NCI-H1417 (cell line): ENCODE measurements at places on chromosomes 4 and X.

GRCh38 chrX:154749856-154750255 lies 1.0 kb downstream of the GAB3 start:
- peak; percentile 64 for DNase-seq

GRCh38 chrX:17120816-17121215 lies 174.4 kb downstream of the REPS2 start:
- no peak for DNase-seq

DNA sequence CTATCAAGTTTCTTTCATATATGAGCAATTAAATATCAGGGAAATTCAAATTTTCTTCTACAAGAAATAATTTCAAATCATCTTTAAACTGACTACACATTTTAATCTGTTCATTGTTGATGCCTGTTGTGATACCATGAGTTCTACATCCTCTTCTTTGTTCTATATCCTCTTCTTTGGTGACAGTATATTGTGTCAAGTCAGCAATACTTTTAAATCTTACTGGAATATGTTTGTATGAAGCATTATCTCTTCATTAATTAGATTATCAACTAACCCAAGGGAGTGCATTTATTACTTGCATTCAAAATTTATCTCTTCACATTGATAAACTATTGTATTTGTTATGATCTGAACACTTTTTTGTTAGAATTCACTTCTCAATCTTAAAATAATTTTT lies 275.0 kb upstream of the INTU start:
- no peak for DNase-seq

- DNase-seq = no peak
Observed at GRCh38 chrX:153879741-153880439, 6.1 kb downstream of the L1CAM start.

DNA sequence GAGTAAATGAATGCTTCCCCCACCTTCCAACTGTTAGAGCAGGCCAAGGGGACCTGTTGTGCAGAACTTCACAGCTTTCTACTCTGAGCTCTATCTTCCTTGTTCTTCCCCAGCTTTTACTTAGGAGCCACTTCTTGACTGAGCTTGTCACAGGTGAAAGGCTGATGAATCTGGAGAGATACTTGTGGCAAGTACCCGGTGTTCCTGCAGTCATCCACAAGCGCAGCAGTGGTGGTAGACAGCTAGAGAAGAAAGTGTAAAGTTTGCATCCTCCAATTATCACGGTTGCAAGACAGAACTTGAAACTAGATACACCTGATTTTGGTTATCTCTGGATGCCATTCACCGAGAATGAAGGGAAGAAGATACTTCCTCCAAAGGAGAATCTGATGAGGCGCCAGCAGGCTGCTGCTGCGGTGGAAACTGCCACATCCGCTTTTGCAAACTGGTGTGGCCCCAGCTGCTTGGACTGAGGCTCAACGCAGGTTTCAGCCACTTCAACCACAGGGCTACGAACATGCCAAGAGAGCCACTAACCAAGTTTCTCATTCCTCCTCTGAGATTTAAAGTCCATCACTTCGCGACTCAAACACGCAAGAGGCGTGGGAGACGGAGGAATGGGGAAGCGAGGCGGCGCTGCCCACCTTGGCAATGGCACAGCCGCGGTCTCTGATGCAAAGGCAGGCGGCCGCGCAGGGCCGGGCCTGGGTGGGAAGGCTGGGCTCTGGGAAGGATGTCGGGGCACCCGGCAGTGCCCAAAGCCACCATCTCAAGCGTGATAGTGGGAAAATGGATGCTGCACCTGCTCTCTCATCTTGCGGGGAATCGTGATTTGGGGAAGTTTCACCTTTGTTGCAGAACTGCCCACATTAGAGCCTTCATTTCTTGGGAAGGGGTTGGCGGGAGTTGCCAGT lies 1.3 kb upstream of the FHIP1A start:
- DNase-seq = no peak

DNA sequence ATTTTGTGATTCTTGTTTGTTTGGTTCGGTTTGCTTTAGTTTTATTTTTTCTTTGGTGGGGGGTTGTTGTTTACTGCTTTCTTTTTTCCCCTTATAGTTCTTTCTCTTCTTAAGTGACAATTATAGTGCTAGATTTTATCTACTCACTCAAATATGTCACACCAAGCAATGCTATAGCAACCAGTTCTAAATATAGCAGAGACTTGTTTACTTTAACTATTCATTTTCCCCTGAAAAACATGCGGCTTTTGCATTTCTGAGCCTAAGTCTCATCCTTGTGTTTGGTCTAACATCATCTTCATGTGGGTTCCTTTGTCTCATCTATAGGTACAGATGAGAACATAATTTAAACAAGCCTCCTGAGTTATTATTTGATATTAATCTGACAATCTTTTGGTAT lies 676.6 kb downstream of the FAT4 start:
- no peak for DNase-seq

DNA sequence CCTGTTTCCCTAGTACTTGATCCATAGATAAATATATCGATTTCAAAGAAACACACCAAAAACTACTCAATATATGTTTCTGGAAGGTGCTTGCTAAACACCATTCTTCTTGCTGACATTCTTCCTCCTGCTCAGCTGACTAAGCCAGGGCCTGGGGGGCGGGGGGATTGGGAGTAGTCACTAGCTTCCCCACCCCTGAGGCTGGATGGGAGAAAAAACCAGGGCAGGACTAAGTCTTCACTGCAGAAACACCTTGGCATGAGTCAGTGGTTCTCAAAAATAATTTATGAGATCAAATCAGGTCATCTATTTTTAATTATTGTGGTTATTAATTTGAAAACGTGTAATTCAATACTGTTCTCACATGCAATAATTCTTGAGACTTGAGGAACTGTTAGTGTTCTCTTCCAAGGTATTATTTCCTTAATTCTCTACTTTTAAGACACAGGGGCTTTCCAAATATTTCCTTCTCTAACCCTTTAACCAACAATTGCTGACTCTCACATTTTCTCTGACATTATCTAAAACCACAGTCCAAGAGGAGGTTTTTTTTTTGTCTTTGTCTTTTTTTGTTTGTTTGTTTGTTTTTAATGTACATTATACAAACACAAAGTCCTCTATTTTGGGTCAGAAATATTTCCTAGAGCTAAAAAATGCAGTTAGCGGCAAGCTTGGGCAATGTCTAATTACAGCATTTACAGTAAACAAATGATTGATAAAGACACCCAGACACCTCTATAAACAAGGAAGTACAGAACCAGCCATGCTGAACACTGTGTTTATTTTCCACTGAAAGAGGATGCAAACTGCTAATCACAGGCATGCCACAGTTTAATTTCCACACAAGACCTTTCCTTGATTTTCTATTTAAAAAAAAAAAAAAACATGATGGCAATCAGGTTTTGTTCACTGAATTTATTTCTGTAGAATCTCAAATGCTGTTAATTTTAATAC lies 120.3 kb upstream of the USP9X start:
- DNase-seq = no peak

GRCh38 chrX:87160435-87161010 lies 357.1 kb upstream of the KLHL4 start:
- DNase-seq = peak; percentile 10

GRCh38 chr4:116733370-116733769 lies 352.0 kb downstream of the TRAM1L1 start:
- DNase-seq = no peak

GRCh38 chr4:87419578-87420249 lies 2.7 kb upstream of the NUDT9 start:
- no peak for DNase-seq

GRCh38 chrX:85115252-85115651 lies 111.6 kb downstream of the APOOL start:
- peak; percentile 76 for DNase-seq

GRCh38 chr4:25103418-25103817 lies 56.8 kb downstream of the SEPSECS start:
- no peak for DNase-seq

DNA sequence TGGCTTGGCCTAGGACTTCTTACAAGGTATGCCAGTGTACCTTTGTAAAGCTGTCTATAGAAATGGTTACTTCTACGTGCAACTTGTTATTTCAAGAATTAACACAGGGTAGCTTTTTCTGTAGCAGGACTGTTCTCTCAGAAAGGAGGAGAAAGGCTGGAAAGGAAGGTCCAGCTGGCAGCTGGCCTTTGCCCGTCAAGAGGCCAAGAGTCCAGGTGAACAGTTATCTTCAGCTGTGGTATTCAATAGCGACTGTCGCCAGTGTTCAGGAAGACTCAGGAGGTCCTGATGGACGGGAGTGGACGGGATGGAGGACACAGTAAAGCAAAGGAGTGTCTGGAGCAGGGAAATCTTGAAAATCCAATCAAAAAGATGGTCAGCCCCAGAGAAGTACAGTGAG lies 4.7 kb downstream of the CYP4V2 start:
- no peak for DNase-seq

DNA sequence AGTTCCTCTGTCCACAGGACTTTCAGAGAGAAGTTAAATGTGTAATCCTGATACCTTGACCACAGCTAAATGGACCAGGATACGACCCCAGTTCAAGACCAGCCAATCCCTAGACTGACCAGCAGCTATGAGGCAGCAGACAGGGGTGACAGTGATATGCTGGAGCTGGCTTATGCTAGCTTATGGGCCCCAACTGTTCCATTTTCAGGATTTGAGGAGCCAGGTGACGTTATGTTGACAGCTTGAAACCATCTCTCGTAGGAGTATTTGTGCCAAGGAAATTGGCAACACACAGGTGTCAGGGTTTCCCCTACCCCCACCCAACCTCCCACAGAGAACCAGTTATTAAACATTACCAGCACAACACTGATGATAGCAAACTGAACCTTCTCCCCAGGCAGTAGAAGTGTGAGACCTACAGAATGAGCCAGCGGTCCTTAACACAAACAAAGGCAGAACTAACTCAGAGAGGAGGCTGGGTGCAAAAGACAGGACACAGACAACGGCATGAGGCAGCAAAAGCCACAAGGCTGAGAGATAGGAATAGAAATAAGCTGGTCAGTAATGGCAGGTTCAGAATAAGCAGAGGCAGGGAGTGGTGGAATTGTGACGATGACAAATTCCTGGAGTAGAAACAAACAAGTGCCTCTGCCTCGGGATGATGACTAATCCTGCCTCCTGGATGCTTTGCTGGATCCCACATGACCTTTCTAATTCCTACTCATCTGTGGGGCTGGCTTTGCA lies 85.6 kb upstream of the CPEB2 start:
- no peak for DNase-seq

GRCh38 chrX:135432881-135433521 lies 11.3 kb downstream of the SMIM10L2A start:
- no peak for DNase-seq

DNA sequence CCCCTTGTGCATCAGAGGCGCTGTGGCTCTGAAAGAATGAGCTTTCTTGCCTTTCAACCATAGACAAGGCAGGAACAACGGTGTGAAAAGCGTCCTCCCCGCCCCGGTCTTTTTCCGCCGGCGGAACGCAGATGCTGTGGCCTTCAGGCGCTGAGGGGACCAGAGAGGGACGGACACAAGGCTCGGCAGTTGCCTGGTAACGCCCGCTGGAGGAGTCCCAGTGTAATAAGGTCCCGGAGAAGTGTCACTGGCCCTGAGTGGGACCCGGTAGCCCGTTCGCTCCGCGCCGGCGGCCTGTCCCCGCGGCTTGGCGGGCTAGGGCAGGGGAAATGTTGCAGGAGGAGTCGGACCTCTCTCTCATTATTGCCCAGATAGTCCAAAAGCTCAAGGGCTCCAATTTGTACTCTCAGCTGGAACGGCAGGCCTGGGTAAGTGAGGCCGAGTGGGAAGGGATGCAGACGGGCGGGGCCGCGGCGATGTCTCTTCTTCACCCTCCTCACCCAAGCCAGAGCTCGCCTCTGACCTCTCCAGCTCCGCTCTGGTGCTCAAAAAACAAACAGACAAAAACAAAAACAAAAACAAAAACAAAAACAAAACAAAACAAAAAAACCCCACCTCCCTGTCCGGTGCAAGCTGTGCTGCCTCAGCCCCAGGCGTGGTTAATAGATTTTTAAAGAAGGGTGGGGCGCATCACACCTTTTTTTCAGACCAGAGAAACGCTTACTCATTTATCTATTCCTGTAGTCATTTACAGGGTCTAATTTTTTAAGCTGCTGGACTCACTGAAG lies at the start of gene TBC1D19:
TBC1D19 (plus strand) TSS at position 220 of the 788 bp plus-strand sequence; CDS start at position 330, 110 bp downstream.
- peak; percentile 95 for DNase-seq

DNA sequence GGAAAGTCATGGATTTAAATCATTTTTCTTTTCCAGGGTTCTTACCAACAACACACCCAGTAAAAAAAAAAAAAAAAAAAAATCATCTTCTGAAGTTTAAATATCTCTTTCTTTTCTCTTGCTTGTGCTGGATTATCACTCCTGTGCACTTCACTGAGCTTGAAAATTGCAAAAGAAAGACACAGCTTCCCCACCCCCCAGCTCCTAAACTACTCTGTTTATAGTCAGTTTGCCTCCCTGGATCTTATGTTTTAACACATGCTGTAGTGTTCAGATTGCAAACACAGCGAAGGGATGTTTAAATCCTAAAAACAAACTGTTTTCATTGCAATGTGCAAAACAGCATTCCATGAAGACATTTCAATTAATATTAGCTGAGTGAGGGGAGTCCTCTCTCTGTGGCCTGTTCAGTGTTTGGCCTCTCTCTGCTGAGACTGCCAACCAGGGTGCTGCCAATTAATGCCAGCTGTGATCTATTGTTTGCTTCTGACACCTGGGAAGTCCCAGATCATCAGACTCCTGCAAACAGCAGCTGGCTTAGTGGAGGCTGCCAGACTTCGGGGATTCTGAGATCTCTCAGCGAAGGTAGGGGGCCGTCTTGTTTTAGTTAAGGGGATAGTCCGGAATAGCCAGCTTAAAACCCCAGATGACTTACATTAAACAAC lies 171.1 kb upstream of the PITX2 start:
- DNase-seq = peak; percentile 92

GRCh38 chrX:130555341-130555740 lies 153.6 kb downstream of the RBMX2 start:
- no peak for DNase-seq

DNA sequence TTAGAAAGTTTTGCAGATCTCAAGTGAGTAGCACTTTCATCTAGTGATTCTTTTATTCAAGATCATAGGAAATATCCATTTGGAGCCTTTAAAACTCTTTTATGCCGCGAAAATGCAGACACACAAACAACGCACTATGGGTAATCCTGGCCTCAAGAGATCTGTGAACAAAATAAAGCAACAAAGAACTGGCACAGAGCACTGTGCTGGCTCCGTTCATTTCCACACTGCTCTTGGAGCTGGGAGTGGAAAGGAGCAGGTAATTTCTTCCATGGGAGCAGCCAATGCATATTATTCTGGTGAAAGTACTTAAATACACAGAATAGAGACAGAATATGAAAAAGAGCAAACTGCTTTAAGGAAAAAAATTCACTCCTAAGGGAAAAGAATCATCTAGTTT lies 172.7 kb upstream of the FRG1 start:
- no peak for DNase-seq

DNA sequence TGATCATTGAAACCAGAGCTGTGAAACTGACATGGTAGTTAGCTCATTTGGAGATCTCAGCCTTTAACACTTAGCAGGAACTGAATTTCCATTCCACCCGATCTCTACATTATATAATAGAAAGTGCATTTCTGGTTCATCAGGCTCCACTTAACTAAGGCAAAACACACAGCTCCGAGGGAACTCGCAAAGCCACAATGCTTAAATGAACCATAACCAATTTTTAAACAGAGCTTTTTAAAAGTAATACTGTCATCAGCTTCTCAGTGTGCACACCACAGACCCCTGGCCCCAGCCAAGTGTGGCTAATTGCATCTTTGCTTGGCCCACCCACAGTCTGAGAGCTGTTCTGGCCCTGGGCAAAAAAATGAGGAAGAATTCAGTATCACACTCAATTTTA lies 66.1 kb downstream of the DCHS2 start:
- DNase-seq = peak; percentile 25
